ENCODE measurements at places on chromosomes 2 and 18.

- no peak for DNase-seq
These were observed 255.5 kb downstream of the RIT2 start for GRCh38 chr18:42860011-42860410.

GRCh38 chr2:54983345-54984220 lies 66.7 kb downstream of the RTN4 start:
- DNase-seq = no peak

DNA sequence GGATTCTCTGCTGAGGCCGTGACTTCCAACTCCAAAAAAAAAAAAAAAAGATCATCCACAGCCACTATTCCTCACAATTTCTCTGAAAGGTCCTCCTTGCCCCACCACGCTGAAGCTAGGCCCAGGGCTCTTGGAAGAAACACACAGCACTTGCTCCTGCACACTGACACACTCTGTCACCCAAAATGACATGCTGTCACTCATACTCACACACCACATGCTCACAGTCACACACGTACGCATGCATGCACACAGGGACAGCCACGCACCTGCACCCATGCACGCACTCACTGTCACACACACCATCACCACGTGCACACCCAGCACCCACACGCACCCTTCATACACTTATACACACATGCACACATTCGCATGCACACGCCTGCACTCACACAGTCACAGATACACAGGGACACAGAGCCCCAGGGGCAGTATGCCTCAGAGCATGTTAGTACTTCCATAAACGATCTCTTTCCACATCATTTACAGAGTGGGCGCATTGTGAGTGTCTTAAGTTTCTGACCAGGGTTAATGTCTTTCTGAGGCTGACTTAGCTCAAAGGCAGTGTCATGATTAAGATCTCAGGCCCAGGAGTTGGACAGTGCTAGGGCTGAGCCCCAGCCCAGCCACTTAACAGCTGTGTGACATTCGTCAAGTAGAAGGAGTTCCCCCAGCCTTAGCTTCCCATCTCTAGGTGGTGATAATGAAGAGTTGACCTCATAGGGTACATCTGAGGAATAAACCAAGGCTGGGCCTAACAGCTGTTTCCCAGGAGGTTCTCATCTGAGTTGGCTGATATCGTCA lies 93.4 kb downstream of the GLI2 start:
- DNase-seq = no peak

GRCh38 chr2:21486445-21486844 lies 362.7 kb downstream of the TDRD15 start:
- DNase-seq = no peak

- DNase-seq = no peak
These were observed 13.1 kb downstream of the MTCL1 start for GRCh38 chr18:8718401-8718913.

DNA sequence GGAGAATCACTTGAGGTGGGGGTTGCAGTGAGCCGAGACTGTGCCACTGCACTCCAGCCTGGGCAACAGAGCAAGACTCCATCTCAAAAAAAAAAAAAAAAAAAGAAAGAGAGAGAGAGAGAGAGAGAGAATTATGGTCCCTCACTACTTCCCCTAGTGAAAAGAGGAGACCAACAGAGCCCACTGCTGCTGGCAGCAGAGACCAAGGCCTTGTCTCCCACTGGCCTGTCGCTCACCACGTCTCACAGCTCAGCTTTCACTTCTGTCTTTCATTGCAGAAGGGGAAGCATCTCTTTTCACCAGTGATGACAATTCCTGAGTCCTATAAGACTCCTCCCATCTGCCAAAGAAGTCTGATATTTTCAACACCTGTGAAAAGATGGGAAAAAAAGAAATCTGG lies 81.3 kb downstream of the CLHC1 start:
- no peak for DNase-seq

Data from mucosa of descending colon (tissue), 3 donors.